ENCODE measurements at places on chromosomes 1 and 21.

DNA sequence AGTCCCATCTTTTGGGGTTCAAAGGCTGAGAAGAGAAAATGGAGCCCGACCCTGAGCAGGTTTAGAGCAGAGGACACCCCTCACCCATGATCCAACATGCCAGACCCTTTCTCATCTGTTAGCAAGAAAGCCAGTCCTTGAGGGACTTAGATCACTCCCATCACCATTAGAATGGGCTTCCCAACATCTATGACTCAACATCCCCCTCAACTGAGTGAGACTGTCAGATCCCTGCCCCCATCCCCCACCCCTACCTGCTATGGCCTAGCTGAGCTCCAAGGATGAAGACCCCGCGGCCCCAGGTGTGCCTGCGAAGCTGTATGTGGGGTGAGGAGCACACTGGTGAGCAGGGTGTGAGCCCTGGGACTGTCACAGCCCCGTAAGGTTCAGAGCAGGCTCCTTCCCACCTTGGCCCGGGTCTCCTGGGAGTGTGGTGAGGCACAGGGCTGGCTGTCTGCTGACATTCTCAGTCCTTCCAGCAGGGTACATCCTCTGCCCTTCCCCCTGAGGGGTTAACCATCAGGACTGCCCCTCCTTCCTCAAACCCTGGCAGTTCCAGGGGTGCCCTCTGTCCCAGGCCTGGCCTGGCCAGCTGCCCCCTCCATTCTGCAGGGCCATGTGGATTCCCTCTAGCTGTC is 21.4 kb upstream of the BLACAT1 start:
- DNase-seq, result peak; percentile 31

GRCh38 chr1:209462433-209462832 is 121.1 kb upstream of the CAMK1G start:
- no peak for DNase-seq

DNA sequence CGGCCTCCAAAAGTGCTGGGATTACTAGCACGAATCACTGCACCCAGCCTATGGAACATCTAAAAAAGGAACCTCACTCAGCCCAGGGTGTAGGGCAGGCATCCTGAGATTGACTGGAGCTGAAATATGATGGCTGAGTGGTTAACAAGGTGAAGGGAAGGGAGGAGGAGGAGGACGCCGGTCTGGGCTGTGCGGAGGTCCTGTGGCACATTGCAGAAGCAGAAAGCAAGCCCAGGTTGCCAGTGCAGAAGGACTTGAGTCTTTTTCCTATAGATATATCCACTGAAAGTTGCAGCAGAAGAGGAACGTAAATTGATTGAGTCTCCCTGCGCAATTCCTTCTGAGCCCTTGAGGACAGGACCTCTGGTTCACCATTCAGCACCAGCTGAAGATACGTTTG is 1.5 kb upstream of the KIF17 start:
- no peak for DNase-seq

DNA sequence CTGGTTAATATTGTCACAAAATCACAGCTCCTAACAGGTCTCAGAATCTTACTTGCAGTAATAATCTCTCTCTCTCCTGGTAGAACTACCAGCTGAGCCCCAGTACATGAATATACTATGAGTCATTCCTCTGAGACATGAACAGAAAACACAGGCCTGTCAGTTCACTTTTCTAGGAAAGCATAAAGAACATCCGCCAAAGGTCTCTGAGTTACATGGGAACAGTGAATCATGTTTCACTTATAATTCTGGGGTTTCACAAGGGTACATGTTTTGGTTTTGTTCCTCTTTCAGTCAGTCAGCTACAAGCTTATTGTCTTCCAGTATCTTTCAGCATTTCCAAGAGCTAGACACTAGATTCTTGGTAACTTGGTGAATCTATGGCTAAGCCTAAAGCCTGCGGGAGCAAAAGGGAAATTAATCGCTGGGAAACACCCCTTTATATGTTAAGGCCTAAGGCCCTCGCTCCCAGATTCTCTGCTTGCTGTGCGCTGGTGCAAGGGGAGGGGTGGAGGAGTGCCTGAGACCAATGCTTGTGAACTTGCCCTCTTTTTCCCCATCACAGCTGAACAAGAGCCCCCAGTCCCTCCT is 31.7 kb downstream of the IFNGR2 start:
- DNase-seq, result peak; percentile 92

GRCh38 chr1:117104986-117105385 is 16.6 kb downstream of the TRIM45 start:
- no peak for DNase-seq

GRCh38 chr1:25640646-25641328 is 24.2 kb downstream of the MAN1C1 start:
- DNase-seq, result no peak

DNA sequence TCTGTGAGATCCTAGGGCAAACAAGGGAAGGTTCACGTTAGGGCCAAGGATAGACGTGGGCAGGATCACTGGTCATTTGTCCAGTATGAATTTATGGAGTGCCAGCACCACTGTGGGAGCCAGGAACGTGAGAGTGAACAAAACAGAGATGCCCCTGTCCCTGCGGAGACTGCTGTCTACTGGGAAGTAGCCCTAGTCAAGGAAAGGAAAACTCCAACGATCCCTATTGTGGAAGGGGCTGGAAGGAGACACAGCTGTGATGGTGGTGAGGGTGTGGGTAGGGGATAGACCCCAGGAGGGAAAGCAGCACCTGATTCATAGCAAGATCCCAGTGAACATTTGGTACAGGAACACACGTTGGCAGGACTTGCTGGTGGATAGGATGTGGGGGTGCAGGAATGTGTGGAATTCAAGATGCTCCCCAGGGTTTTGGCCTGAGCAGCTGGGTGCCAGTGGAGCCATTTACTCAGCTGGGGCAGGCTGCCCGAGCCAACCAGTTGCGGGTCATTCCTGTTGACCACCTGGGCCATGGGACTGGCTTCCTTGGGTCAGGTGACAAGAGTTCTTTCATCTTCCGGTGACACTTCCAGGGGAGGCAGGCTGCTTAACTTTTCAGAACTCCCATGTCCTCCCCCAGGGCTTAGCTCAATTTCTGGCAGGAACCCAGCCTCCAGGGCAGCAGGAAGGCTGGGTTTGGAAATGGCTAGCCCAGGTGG is 1.2 kb upstream of the ATP13A2 start:
- peak; percentile 82 for DNase-seq

GRCh38 chr1:36366091-36366661 is 19.5 kb downstream of the STK40 start:
- no peak for DNase-seq

GRCh38 chr1:206691604-206692003 is 6.9 kb downstream of the MAPKAPK2 start:
- DNase-seq, result peak; percentile 32

DNA sequence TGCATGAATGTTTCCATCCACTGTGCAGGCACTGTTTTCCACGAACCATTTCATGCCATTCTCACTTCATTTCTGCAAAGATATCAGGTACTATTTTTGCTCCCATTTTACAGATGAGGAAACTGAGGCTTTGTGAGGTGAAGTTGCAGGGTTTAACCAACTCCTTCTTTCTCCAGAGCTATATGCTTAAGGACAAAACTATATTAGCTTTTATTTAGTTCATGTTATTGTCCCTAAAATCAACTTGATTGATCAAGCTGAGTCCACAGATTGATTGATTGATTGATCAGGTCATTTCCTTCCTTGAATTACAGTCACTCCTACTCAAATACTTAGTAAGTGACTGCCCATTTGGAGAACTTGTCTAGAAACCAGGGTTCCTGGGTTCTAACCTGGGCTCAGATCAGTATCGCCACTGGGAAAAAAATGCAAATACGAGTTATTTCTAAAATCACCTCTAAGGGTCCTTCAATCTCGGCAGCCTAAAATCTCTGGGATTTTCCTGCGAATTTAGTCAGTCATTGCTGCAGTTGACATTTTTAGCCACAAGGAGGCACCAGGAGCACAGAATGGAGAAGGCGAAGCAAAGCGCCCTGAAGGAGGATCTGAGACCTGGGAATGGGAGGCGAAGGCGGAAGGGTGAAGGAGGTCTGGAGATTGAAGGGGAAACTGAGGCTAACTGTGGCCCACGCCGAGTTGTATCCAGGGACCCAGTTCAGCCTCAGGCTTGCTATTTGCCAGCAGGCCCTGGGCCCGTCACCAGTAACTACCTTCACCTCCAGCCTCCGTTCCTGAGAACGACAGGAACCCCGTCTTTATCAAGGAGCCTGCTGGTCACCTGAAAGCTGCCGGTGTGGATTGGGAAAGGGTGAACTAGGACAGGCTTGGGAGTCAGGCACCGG is 14.3 kb upstream of the MUL1 start:
- peak; percentile 81 for DNase-seq

DNA sequence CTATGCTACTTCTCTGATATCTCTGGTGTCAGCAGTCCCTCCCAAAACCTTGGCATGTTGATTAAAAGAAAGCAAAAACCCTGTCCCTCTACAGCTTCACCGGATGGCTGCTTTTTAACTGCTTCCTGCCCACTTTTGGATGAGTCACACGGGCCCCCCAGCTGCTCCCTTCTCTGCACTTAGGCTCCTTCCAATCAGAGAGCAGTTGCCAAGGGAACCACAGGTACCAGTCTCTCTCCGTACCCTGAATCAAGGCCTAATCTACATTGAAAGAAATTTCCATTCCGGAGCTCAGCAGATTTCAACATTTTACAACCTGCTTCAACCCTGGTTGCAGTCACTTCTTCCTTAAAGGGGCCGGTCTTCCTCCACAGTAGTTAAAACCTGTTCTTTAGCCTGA is 70.6 kb upstream of the GJB5 start:
- peak; percentile 8 for DNase-seq

DNA sequence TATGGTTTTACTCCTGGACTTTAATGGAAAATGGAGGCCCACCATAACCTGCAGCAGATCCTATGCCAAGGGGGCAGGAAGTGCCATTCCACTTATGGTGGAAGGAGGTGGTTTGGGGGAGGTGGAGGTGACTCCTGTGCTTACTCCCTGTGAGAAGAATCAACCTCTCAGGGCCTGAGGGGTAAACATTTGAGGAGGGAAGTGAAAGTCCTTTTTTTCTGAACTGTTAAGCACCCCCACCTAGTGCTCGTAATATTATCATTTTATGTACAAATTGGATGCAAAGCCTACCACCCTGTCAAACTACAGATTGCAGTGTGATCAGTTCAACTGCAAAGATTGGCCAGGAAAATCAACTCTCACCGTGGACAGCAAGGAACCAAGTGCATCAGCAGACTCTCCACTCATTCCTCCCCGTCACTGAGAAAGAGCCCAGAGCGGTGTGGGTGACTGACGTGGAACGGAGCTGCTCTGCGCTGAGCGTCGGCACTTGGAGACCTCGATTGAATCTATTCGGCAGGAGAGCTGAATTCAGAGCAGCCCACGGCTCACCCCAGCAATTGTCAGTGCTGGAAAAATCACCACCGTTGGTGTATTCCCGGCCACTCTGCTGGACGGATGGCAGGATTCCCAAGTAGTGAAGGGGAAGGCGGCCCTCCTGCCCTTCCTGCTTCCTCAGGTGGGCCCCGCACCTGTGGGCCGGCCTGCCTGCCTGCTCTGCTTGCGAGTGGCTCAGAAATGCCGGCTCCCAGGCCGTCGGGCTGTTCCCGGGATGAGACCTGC is 46.8 kb upstream of the COX20 start:
- no peak for DNase-seq

DNA sequence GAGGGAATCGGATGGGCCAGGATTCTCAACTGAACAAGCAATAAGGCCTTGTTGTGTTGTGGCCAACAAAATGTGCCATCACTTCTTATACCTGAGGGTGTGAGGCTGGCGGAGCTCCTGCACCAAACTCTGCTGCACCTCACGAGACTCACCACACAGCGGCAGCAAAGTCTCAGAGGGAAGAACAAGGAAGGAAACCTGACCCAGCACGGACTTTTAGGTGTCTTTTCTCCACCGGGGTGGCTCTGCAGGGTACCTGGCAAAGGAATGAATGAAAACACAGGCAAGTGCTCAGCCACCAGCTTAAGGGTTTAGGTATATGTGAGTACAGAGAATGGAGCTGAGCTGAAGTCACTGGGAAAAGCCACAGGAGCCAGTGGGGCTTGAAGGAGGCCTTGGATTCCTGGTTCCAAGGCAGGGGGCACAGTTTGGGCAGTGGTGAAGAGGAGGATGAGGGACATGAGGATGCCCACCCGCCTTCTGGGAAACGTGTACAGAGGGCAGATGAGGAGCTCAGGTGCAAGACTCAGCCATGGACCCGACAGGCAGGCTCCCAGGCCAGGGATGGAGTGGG is 31.1 kb upstream of the HSD3B1 start:
- peak; percentile 42 for DNase-seq

DNA sequence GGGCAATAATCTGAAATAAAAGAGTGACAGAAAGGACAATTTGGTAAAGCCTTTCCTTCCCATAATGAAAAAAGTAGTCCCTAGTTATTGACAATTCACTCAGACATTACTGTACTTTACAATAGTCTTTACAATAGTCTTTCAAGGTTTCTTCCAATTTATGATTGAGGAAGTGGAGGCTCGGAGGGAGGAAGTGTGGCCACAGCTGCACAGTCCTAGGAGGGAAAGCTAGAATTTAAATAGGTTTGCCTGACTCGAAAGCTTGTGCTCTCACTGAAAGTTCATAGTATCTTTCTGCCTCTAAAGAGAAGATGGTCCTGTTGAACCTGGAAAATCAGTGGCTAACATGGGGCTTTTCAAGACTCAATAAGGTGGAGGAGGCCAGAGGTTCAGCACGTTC is 203.2 kb downstream of the SDCCAG8 start:
- DNase-seq, result no peak

DNA sequence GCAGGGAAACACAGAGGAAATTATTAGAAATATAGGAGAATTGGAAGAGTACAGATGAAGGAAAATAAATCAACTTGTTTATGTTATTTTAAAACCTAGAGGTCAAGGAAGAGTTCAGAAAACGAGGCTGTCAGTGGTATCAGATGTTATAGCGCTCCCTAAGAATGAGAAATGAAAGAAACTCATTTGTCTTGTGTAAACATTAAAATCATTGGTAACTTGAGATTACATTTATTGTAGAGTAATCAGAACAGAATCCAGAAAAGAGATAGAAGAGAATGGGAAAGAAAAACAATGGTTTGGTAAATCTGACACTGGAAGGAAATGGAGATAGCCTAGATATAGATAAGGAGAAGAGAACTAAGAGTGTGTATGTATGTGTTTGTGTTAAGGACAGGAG is 106.4 kb downstream of the ATF6 start:
- peak; percentile 5 for DNase-seq

DNA sequence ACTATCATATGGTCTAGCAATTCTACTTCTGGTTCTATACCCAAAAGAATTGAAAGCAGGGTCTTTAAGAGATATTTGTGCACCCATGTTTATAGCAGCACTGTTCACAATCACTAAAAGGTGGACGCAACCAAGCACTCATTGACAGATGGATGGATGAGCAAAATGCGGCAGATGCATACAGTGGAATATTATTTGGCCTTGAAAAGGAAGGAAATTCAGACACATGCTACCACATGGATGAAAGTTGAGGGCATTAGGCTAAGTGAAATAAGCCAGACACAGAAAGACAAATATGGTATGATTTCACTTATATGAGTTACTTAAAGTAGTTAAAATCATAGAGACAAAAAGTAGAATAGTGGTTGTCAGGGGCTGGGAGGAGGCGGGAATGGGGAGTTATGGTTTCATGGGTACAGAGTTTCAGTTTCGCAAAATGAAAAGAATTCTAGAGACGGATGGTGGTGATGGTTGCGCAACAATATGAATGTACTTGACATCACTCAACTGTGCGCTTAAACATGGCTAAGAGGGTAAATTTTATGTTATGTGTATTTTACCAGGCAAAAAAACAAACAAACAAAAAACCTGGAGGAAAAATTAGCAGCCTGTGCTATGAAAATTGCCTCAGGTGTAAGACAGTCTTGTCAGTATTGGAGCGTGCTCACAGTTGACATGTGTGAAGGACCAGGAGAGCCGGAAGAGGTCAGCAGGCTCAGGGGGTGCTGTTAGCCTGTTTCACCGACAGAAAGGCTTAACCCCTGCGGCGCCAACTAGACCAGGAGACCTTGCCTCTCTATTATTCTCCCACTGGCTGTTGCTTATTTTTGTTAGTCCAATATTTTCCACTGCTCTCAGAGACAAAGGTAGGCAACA is 26.5 kb downstream of the CD247 start:
- no peak for DNase-seq

Measured in M059J (cell line).